ENCODE measurements at places on chromosomes 6 and 20.

DNA sequence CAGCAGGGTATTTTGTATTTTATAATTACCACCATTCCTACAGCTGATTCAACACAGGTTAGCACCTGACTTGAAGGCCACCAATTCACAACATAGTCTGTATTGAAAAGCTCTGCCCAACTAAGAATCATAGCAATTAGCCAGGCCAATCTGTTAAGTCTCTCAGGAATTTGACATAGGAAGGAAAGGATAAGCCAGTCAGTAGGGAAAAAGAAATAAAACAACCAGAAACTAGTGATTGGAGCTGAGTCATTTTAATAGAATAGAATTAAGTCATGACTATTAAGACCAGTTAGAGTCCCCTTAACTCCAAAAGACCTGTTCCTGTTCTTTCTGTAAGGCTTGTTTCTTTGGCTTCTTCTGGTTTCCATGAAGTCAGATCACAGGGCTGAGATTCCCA is 8.1 kb downstream of the RANBP9 start:
- no peak for DNase-seq

DNA sequence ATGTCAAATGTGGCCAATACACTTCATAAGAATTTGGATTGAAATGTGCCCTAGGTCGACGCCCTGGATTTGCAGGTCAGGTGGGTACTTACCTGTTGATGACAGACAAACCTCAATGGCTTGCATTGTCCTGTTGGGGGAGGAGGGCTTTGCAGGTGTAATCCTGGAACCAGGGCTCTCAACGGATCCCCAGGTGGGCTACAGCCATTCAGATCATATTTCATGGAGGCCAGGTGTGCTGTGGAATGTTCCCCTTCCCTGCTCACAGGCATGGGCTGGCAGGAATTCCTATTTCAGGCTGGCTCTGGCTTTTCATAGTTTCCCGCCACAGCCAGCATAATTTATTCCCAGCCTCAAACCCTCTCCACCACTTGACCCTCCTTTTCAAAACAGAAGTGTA is 254.7 kb downstream of the SMOC2 start:
- DNase-seq, result no peak

GRCh38 chr6:52144196-52145076 is 41.7 kb upstream of the IL17A start:
- DNase-seq, result no peak

- DNase-seq, result no peak
These were observed 182.5 kb downstream of the GMPR start for GRCh38 chr6:16420715-16421461.

DNA sequence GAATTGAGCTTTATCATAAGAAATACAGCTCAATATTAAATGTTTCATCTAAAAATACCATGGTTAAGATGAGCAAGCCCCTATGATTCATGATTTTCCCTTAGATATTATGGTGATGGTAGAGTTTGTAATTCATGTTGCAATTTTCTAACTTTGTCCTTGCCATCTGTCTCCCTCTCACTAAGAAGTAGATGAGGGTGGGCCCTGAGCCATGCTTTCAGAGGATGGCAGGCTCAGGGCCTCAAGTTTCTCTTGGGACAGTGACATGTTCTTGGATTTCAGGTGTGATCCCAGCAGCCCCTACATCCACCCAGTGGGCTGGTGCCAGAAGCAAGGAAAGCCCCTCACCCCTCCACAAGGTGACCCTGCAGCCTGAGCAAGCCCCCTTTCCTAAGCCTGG is 25.6 kb downstream of the L3MBTL1 start:
- DNase-seq, result peak; percentile 8

DNA sequence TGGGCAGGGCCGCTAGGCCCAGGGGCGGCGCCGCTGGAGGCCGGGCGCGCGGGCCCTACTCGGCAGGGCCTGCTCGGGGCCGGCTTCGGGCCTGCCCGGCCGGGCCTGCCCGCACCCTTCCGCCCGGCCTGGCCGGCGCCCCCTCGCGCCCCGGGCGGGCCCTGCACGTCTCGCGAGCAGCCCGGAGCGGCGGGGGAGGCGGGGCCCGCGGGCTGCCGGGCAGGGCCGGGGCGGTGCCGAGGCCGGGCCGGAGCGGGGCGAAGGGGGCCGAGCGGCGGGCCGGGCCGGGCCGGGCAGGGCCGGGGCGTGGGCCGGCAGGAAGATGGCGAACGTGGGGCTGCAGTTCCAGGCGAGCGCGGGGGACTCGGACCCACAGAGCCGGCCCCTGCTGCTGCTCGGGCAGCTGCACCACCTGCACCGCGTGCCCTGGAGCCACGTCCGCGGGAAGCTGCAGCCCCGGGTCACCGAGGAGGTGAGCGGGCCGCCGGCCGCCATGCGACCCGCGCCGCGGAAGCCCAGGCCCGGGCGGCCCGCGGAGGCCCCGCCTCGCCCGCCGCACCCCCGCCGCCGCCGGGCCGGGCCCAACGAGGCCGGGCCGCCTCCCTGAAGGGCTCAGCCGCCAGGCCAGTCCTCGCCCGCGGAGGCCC is at the start of gene NPEPL1:
NPEPL1 (plus strand) TSS at position 222 of the 647 bp plus-strand sequence; CDS start at position 323, 101 bp downstream.
- no peak for DNase-seq

GRCh38 chr6:112594886-112595594 is 247.9 kb downstream of the RFPL4B start:
- no peak for DNase-seq

DNA sequence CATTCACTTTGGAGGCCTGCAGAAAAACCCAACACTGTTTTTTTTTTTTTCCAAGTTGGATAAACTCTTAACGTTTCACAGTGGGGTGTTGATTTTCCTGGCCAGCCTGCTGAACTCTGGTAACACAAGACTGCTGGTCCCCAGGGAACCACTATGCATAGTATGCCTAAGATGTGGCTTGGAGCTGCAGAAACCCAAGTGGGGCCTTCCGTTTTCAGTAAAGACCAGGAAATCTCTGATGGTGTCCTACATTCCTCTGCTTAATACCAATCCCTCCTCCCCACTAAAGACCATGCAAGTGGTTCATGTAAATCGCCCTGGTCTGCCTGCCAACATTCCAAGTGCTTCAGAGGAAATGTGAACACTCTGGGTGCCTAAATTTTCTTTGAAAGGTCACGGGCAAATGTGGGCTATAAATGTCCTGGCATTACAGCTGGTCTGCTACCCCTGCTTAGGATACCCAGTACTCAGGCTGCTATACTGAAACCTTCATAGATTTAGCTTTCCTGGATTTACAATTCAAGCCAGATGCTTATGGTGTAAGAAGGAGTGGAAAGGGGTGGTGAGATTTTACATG is 615.4 kb downstream of the MAFB start:
- no peak for DNase-seq

DNA sequence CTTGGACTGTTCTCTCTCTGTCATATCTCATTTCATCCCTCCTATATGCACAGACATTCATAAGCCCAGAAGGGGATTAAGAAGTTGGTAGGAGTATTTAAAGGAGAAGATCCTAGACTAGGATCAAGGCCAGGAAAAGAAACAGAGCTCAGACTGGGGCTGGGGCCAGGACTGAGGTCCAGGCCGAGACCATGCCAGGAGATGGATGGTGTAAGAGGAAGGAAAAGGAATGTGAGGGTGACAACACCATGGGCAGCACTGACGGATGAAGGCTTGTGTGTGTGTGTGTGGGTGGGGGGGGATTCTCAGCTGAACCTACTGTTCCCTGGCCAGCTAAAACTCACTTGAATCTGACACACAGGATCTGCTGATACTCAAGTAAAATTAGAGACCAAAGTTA is 182.1 kb downstream of the KIF6 start:
- DNase-seq, result no peak

DNA sequence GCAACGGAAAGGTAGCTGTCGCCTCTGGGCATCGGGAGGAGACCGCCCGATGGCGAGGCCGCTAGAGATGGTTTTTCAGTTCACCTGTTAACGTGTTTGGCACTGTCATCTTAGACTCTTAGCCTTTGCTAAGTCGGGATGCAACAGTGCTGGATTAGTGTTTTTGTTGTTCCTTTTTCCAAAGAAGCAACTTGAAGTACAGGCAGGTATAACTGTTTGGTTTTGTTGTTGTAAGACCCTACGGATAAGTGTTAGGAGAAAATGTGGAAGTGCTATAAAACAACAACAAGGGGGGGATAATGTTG is 723 bp downstream of the MANEA start:
- no peak for DNase-seq

DNA sequence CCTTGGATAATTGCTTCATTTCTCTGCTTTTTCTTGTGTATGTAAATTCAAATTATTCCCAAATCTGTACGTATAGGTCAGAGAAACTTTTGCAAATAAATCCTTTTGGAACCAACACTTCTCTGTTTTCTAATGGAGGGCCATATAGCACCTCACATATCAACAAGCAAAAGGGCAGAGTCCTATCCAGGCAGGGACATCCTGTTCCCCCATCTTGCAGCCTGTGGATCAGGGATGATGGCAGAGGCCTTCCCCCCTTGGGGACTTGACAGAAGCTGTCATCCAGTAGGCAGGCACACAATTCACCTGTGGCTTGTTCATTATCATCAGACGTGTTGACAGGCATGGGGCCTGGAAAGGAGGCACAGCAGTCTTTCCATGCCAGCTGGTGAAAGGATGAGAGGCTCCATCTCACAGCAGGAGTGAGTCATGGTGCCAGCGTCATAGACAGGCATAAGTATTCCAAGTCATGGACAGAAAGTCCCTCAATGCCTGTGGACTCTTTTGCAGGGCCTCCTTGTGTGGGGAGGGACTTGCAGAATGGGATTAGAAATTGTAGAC is 31.8 kb upstream of the PLEKHG1 start:
- peak; percentile 50 for DNase-seq

- DNase-seq, result no peak
These were observed 9.3 kb downstream of the SH3BGRL2 start for GRCh38 chr6:79640146-79641111.

DNA sequence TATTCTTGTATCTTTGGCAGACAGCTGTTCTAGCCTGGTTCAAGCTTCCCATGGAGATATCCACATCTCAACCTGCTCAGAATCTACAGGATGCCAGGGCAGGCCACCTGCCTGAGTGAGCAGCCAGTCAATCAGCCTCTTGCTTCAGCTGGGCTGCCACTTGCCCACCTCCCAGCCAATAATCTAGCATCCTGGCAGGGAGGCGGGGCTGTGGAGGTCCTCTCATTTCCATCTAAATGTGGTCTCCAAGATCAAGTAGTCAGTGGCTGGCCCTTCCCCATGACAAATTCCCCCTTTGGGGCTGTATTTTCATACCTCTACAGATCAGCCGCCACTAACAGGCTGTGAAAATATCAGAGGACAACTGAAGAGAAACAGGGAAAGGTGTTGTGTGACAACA is 33.0 kb upstream of the SPDEF start:
- DNase-seq, result no peak

- no peak for DNase-seq
These were observed 463.9 kb upstream of the JAG1 start for GRCh38 chr20:11137688-11138087.

DNA sequence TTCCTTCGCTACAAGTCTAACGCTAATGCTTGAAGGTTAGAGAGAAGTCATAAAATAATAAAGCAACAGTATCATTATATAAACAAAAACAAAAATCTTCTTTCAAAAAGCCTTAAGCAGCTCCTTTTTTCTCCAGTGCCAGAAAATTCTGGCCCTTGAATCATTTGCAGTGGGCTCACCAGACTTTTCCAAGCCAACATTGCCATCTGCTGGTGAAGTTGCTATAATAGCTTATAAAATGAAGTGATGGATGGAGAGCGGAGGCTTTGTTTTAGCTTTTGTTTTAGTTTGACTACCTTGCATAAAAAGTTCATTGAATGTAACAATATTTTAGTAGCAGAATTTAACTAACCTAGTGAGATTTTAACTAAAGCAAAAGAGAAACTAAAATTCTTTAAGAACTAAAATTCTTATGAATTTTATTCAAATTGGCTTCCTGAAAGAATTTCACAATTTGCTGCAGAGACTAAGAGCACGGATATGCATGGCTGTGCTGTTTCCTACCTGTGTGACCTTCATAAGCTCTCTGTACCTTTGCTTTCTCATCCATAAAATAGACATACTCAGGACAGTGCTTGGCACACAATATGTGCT is 44.8 kb upstream of the SLC2A12 start:
- peak; percentile 63 for DNase-seq

- no peak for DNase-seq
These were observed 15.9 kb downstream of the KCNK5 start for GRCh38 chr6:39213195-39213920.

GRCh38 chr6:109202409-109203264 is 107.3 kb downstream of the CEP57L1 start:
- peak; percentile 1 for DNase-seq

DNA sequence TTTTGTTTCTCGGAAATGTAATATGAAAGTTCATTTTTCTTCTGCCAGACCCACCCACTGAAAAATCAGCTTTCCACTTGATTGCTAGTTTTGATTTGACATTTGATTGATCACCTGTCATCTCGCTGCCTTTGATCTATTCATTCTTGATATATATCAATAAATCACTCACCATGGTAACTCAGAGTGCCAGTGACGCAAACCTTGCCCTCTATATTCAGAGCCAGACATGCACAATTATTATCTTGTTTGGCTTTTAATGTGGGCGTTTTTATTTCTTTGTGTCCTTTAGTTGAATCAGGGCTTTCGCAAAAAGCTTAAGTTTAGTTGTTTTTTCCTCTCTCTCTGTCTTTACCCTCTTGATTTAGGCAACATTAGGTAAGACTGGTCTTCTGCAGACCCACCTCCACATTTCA is 2.0 kb downstream of the TSHZ2 start:
- DNase-seq, result no peak

- DNase-seq, result peak; percentile 96
These were observed at the start of gene IER3 for GRCh38 chr6:30744054-30744805. Gene IER3, minus strand, starts transcription at chr6:30744547. Its CDS starts 29 bp downstream, at chr6:30744518.

DNA sequence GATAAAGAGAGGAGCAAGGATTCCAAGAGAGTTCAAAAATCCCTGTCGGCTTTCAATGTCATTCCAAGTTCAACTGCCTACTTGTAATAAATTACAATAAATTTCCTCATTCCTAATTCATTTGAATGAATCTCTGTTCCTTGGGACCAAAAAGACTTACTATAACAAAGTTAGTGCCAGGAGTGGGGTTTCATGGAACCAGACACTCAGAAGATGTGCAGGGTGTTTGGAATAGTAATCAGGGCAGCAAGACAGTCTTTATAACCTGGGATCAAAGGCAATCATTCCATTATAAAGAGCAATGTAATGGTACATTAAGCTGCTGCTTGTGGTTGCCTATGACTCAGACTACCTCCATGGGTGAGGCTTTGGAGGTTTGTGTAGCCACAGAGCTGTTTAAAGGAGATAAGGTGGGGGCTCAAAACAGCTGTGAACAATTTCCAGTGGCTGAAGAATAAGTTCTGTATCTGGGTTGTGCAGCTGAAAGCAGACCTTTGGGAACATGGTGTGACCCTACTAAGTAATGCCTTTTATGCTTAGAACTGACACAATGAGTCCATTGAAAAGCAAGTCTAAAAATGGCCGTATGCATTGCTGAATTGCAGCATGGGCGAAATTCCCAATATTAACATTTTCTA is 159.9 kb downstream of the LINC00237 start:
- peak; percentile 25 for DNase-seq

GRCh38 chr6:42387336-42387735 is 64.4 kb downstream of the TRERF1 start:
- DNase-seq, result peak; percentile 17

GRCh38 chr6:12078014-12078413 is 65.9 kb downstream of the HIVEP1 start:
- no peak for DNase-seq

GRCh38 chr6:158772851-158773371 is 46.3 kb downstream of the EZR start:
- no peak for DNase-seq

All from HT1080 (cell line).